ENCODE measurements at places on chromosomes 5 and 9. TPM values are rescaled to one million over a fixed set of nuclear protein-coding genes. Genes with fewer than 3 reads are reported as not detected.

The NELFB gene
- 51.5 TPM for total RNA-seq

The GABRA1 gene
- not detected for total RNA-seq

The TIMD4 gene
- total RNA-seq: not detected

The FAM174A gene
- 23.2 TPM for total RNA-seq
